ENCODE measurements at places on chromosomes 13 and 19.

GRCh38 chr13:100095498-100095897 is 6.6 kb downstream of the PCCA start:
- DNase-seq, result no peak

GRCh38 chr13:46341112-46341711 is 45.8 kb downstream of the RUBCNL start:
- DNase-seq, result no peak

DNA sequence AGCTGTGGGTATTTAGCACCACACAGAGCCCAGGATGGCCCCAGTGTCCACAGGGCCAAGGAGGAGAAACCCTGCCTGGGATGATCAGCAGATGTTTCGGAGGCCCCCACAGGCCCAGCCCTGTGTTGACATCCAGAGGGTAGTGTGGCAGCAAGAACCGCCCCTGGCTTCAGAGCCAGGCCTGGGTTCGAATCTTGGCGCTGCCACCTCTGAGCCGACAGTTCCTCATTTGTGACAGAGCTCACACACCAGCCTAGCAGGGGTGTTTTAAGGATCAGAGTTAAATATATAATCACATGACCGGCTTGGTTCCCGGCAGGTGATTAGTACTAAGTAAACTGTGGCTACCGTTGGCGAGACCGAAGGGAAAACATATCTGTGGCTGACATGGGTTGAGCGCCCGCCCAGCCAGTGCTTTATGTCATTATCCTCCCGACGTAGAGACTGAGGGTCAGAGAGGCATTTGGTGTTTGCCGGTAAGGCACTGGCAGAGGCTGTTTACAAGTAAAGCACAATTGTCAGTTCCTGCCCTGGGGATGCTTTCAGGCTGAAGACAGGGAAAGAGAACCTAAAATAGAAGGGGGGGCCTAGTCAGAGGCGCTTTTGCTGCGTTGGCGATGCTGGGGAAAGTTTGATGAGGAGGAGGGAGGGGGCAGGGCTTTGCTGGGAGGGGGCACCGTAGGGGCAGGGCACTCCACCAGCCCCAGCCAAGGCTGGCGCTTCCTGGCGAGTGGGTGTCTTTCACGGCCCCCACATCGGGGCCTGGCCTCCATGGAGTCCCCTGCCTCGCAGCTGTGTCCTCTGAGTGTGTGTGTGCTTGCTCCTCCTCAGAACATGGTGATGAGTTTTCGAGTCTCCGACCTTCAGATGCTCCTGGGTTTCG is 4.8 kb downstream of the PIAS4 start:
- DNase-seq, result no peak

DNA sequence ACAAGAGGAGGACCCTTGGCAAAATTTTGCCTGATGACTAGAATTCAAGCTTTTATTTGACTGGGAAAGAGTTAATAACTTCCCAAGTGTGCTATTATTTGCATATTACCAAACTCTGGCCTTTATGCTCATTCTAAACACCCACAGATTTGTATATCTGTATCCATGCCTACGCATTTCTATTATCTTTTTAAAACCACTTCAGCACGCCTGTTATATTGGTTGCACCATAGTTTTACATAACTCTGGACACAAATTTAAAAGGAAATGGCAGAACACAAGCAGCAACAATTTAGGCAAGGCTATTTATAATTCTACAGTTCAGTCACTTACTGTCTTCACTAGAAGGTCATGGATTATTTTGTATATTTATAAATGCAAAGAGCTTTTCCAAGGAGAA is 3.7 kb upstream of the RASL11A start:
- DNase-seq, result no peak

GRCh38 chr19:5684694-5685430 is 4.0 kb downstream of the HSD11B1L start:
- no peak for DNase-seq

DNA sequence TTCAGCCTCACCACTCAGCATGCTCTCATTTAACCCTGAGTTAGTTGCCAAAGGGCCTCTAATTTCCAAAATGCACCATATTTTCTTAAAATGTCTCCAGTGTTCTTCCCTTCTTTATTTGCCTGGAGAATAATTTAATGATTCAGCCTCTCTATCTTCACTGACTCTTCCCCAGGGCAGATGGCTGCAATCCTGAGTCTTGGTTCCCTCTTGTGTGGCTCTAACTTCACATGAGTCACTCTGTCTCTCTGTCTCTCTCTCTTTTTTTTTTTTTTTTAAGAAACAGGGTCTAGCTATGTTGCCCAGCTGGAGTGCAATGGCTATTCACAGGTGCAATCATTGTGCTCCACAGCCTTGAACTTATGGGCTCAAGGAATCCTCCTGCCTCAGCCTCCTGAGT is 251.4 kb downstream of the VWA8 start:
- no peak for DNase-seq

DNA sequence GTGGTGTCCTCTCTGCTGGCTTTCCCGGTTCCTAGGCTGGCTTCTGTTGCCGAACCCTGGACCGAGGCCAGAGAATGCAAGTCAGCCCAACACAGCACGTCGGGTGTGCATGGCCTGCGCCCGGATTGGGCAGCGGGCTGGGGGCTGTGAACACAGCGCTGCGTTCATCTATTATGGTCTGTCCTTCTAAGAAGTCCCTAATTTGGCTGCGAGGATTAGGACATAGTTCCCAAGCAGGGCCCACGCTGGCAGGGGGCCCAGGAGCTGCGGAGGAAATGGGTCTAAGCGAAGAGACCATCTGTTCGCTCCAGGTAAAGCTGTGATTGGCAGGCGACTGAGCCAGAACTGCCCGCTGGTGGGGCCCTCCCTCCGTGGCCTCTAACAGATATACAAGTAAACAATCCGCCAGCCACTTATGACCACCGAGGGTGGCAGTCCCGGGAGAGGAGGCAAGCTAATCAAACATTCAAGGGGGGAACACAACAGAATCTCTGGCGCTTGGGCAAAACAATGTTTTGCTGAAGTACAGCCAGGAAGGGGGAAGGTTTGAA is 6.0 kb downstream of the SYCE2 start:
- peak; percentile 83 for DNase-seq

- DNase-seq, result no peak
These were observed 238.4 kb downstream of the TUBA3C start for GRCh38 chr13:18943273-18943672.

- DNase-seq, result no peak
These were observed 17.5 kb upstream of the TICAM1 start for GRCh38 chr19:4849019-4849418.

- DNase-seq, result no peak
These were observed 35.3 kb downstream of the EDNRB start for GRCh38 chr13:77883328-77883727.

DNA sequence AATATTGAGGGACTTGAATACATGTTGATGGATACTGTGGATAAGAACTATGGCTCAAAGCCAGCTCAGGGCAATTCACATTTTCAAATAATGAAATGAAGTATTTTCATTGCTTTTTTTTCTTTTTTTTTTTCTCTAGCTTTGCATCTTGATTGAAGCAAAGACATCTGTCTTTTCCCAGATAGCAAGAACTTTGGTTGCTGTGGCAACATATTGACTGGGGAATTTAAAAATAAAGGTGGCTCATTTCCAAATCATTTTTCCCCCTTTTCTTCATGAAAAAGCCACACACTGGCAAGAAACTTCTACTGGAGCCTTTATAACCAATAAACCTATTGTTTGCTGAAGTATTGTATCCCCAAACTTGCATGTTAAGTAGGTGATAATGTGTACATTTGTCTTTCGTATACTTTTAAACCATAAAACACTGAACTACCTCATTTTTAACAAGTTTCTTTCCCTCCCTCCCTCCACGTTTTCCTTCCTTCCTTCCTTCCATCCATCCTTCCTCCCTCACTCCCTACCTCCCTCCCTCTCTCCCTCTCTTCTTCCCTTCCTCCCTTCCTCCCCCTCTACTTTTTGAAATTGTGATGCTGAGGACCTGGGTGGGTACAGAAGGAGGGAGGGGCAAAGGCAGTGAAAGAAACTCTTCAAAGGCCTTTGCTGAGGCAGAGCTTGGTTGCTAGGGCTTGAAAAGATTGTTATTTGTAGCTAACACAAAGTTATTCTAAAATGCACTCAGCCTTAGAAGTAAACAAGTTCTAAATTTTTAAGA is 343.5 kb upstream of the SPRY2 start:
- no peak for DNase-seq
